ENCODE measurements at places on chromosomes 7 and 10.

- DNase-seq, result no peak
Observed at GRCh38 chr10:62075912-62076311, 174.4 kb downstream of the ARID5B start.

DNA sequence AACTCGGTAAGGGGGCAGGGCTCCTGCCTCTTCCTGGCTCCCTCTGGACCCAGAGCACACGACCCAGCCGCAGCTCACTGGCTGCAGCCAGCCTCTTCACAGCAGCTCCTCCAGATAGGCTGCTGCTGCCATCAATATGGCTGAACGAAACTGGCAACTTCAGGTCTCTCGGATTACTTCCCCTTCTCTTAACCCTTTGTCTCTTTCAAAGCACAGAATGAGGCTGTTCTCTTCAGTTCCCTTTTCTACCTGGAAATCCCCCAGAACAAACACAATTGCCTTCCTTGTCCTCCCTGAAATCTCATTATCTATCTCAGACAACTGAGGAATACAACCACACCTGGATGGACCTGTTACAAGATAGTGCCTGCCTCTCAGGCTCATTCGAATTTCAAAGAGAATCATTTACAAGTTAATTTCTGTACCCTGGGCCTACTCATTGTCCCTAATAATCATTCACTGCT lies 193.4 kb upstream of the MBL2 start:
- no peak for DNase-seq

- no peak for DNase-seq
Observed at GRCh38 chr10:87878664-87879459, 15.4 kb downstream of the PTEN start.

GRCh38 chr7:37942934-37943610 lies 22.6 kb downstream of the EPDR1 start:
- DNase-seq, result no peak

DNA sequence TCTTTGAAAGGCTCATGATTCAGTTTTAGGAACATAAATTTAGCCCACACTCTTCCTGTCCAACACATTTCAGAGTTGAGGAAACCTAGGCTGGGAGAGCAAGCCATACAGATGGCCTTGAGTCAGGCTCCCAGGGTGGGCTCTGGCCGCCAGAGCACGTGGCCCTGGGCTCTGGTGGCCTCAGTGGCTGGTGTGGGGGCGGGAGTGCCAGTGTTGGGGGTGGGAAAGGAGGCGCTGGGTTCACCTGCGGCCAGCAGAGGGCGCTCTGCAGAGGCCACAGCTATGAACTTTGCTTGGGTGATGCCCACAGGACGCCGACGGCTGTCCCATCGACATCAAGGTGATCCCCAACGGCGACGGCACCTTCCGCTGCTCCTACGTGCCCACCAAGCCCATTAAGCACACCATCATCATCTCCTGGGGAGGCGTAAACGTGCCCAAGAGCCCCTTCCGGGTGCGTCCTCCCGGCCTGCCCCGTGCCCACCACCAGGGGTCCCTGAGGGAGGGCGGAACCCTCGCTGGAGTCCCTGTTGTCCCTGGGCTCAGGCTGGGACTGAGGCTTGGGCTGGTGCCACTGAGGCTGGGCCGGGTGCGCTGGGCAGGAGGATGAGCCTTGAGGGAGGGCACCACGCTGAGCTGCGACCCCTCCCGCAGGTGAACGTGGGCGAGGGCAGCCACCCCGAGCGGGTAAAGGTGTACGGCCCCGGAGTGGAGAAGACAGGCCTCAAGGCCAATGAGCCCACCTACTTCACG lies 11.9 kb downstream of the FLNC start:
- no peak for DNase-seq

DNA sequence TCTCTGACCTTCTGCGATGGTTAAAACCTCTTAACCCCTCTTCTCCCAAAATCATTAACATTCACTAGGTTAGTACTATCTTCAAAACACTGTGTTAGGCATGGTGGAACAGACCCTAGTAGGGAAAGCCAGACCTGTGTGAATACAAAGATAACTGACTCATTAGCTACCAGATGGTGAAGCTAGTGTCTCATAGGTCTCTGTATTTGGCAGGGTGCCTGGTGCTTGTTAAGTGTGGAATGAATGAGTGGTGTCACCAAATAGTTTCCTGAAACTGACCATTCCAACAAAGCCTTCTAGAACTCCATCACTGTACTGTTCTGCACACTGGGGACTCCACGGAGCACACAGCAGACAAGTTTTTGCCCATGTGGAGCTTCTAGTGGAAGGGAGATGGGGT lies 27.7 kb upstream of the TM9SF3 start:
- no peak for DNase-seq

GRCh38 chr7:73515178-73515577 lies 6.9 kb downstream of the BAZ1B start:
- DNase-seq, result no peak
